ENCODE measurements at places on chromosomes 5 and 9. TPM values are rescaled to one million over a fixed set of nuclear protein-coding genes. Genes with fewer than 3 reads are reported as not detected.

ARHGEF37 gene
- 3.3 TPM for total RNA-seq

FAM169A gene
- total RNA-seq: 5.0 TPM

TMC1 gene
- not detected for total RNA-seq

TIMD4 gene
- total RNA-seq: 3.0 TPM

NOXA1 gene
- total RNA-seq: 1.3 TPM

GCNT4 gene
- total RNA-seq: 0.51 TPM

PALM2AKAP2 gene
- 47.9 TPM for total RNA-seq

FABP6 gene
- total RNA-seq: not detected

CTXN3 gene
- total RNA-seq: not detected

CER1 gene
- total RNA-seq: not detected

SOHLH1 gene
- total RNA-seq: not detected

GDNF gene
- total RNA-seq: 0.25 TPM

NR4A3 gene
- total RNA-seq: 0.08 TPM

NUTM2F gene
- not detected for total RNA-seq

SPINK4 gene
- not detected for total RNA-seq

PCDHA4 gene
- total RNA-seq: 0.09 TPM

CA9 gene
- 0.67 TPM for total RNA-seq

MOB3B gene
- 1.1 TPM for total RNA-seq

DMRT3 gene
- not detected for total RNA-seq

IL7R gene
- 5.4 TPM for total RNA-seq

PCDHGB3 gene
- total RNA-seq: 0.37 TPM

CSF1R gene
- 26.4 TPM for total RNA-seq

MCIDAS gene
- not detected for total RNA-seq

C9orf50 gene
- 0.23 TPM for total RNA-seq

ASPN gene
- 6.4 TPM for total RNA-seq

CRHBP gene
- total RNA-seq: 159 TPM

IFNK gene
- total RNA-seq: not detected

UBE2R2 gene
- 13.4 TPM for total RNA-seq

DAPK1 gene
- 25.4 TPM for total RNA-seq

MRPL36 gene
- 29.2 TPM for total RNA-seq

PCDH12 gene
- 4.9 TPM for total RNA-seq

COL23A1 gene
- total RNA-seq: 1.4 TPM

TMEM161B gene
- total RNA-seq: 14.2 TPM

ORM2 gene
- 4,866 TPM for total RNA-seq

FOXD1 gene
- not detected for total RNA-seq

SV2C gene
- total RNA-seq: not detected

NKD2 gene
- 1.3 TPM for total RNA-seq

LRRC19 gene
- total RNA-seq: 1.8 TPM

GPSM1 gene
- 2.9 TPM for total RNA-seq

FAM153A gene
- 3.9 TPM for total RNA-seq

SPATA31D1 gene
- not detected for total RNA-seq

Data from liver (tissue), 10 donors.